ENCODE measurements at places on chromosomes 3 and 15.

- DNase-seq: no peak
Observed at GRCh38 chr3:53171064-53171418, 10.0 kb downstream of the PRKCD start.

GRCh38 chr3:73353649-73354217 lies 271.0 kb downstream of the PDZRN3 start:
- no peak for DNase-seq

DNA sequence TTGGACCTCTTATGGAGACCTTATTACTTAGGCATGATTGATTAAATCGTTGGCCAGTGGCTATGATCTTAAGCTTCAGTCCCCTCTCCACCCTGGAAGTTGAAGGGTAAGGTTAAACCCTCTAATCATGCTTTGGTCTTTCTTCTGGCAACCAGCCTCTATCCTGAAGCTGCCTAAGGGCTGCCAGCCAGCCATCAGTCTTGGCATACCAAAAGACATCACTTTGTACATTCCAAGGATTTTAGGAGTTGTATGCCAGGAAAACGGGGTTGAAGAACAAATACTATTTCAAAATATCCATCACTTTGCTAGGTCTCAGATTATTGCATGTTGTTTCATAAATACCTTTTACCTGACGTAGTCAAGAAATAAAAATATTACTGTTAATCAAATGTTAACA lies 28.9 kb downstream of the UBE2E2 start:
- DNase-seq: no peak

- peak; percentile 44 for DNase-seq
Observed at GRCh38 chr15:26891448-26892181, 24.8 kb downstream of the GABRA5 start.

GRCh38 chr3:172129850-172130716 lies 90.7 kb downstream of the FNDC3B start:
- DNase-seq: peak; percentile 93

- DNase-seq: no peak
Observed at GRCh38 chr3:132772252-132772651, 50.0 kb upstream of the NPHP3 start.

- DNase-seq: no peak
Observed at GRCh38 chr3:149596134-149596770, 61.6 kb downstream of the WWTR1 start.

GRCh38 chr3:24235121-24235520 lies 259.5 kb downstream of the THRB start:
- DNase-seq: no peak

DNA sequence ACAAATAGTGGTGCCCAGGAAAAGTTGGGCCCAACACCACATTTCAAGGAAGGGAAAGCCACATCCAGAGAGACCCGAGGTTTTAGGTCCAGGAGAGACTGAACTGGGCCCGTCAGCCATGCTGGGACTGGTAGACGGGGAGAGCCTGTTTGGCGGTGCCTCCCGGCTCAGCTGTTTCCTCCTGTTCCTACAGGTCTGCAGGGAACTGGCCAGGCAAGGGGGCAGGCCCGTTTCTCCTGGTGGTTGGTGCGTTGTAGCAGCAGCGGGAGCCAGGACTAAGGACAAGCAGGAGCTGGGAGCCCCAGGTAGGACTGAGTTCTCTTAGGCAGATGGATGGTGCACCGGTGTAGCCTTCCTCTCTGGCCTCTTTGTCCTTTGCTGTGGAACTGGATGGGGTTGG lies 3.9 kb downstream of the PRKCD start:
- no peak for DNase-seq

- DNase-seq: peak; percentile 2
Observed at GRCh38 chr3:180947761-180948390, 35.4 kb downstream of the FXR1 start.
